ENCODE measurements at places on chromosomes 4 and X. TPM values are rescaled to one million over a fixed set of nuclear protein-coding genes. Genes with fewer than 3 reads are reported as not detected.
A peak's percentile ranks its signal among the peaks of the same experiment; 100 is the strongest.

The ZNF732 gene
- polyA plus RNA-seq = 1.3 TPM

The TMSB4X gene
- polyA plus RNA-seq = 2,440 TPM

The ARR3 gene
- polyA plus RNA-seq = not detected

The CTAG1B gene
- polyA plus RNA-seq = not detected

DNA sequence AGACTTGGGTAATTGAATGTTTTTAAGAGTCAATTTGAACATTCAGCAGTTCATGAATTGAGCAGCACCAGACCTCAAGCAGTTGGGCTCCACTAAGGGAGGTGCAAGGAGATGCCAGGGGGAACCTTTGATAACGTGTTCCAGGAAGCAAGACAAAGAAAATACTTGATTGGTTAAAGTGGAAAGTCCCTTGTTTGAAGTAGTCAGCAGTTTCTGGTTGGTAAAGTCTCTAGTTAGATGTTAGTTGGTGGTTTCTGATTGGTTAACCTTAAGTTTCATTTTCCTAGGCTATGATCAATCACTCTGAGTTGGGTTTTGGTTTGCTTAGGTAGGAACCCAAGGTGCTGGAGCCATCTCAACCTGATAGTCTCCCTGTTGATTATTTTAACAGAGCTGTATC is 4.0 kb downstream of the HERC6 start:
- no peak overlapping the region for H3K4me3 ChIP-seq
- H3K27ac ChIP-seq = no peak overlapping the region
- DNase-seq = no peak
- no peaks in the 10 kb centered on the region for H3K27me3 ChIP-seq

GRCh38 chrX:15465347-15465746 is 27.8 kb downstream of the PIR start:
- no peak for DNase-seq
- H3K4me3 ChIP-seq = no peak overlapping the region

- H3K4me1 ChIP-seq = no peaks in the 10 kb centered on the region
- H3K36me3 ChIP-seq = no peaks in the 10 kb centered on the region
- H3K4me3 ChIP-seq = no peak overlapping the region
- no peaks in the 10 kb centered on the region for H3K27me3 ChIP-seq
- no peak for DNase-seq
Measured at GRCh38 chr4:23476515-23477090, 413.2 kb downstream of the PPARGC1A start.

GRCh38 chr4:120699354-120699753 is 223.2 kb downstream of the PRDM5 start:
- no peak overlapping the region for H3K4me3 ChIP-seq
- no peak overlapping the region for H3K27ac ChIP-seq
- no peak for DNase-seq
- no peaks in the 10 kb centered on the region for H3K36me3 ChIP-seq
- H3K4me1 ChIP-seq = no peaks in the 10 kb centered on the region

GRCh38 chrX:153551135-153551534 is 33.7 kb downstream of the ATP2B3 start:
- no peak overlapping the region for H3K4me3 ChIP-seq
- H3K36me3 ChIP-seq = peaks cover 66% of the 10 kb centered on the region
- no peak overlapping the region for H3K27ac ChIP-seq
- no peak for DNase-seq
- H3K27me3 ChIP-seq = no peaks in the 10 kb centered on the region

- no peaks in the 10 kb centered on the region for H3K36me3 ChIP-seq
- DNase-seq = no peak
- H3K4me3 ChIP-seq = peak overlapping the region; percentile 76
- H3K27me3 ChIP-seq = no peaks in the 10 kb centered on the region
- H3K27ac ChIP-seq = peak overlapping the region; percentile 93
Measured at GRCh38 chr4:84967243-84967690, 777 bp upstream of the WDFY3 start.

DNA sequence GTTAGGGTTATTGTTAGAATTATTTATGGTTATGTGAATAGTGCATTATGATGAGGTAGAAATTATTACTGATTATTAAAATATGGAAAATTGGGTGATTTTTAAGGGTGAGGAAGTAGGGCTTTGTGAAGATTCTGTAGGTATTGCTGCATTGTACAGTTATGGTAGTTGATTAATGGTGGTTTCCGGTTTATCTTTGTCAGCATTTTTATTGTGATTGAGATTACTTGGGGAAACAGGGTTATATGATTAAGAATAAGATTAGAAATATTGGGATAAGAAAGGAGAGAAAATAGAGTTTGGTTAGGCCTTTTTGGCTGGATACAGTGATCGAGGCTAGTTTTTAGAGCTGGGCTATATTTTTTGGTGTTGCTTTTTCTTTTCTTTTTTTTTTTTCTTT is 8.6 kb upstream of the IGBP1 start:
- no peaks in the 10 kb centered on the region for H3K4me1 ChIP-seq
- no peaks in the 10 kb centered on the region for H3K36me3 ChIP-seq
- no peaks in the 10 kb centered on the region for H3K27me3 ChIP-seq

- H3K27me3 ChIP-seq = no peaks in the 10 kb centered on the region
- no peaks in the 10 kb centered on the region for H3K4me1 ChIP-seq
- DNase-seq = peak; percentile 41
Measured at GRCh38 chr4:62709618-62710252, 1509.6 kb downstream of the ADGRL3 start.

GRCh38 chrX:132957211-132958090 is 978 bp downstream of the HS6ST2 start:
- H3K4me1 ChIP-seq = peaks cover 20% of the 10 kb centered on the region
- H3K4me3 ChIP-seq = peak overlapping the region; percentile 56
- peak overlapping the region; percentile 47 for H3K27ac ChIP-seq
- peaks cover 9% of the 10 kb centered on the region for H3K27me3 ChIP-seq
- H3K36me3 ChIP-seq = no peaks in the 10 kb centered on the region

- H3K4me3 ChIP-seq = no peak overlapping the region
- no peak for DNase-seq
- H3K27ac ChIP-seq = no peak overlapping the region
- H3K4me1 ChIP-seq = no peaks in the 10 kb centered on the region
- H3K27me3 ChIP-seq = peaks cover 9% of the 10 kb centered on the region
- no peaks in the 10 kb centered on the region for H3K36me3 ChIP-seq
Measured at GRCh38 chrX:41313419-41313818, 20.5 kb upstream of the DDX3X start.

DNA sequence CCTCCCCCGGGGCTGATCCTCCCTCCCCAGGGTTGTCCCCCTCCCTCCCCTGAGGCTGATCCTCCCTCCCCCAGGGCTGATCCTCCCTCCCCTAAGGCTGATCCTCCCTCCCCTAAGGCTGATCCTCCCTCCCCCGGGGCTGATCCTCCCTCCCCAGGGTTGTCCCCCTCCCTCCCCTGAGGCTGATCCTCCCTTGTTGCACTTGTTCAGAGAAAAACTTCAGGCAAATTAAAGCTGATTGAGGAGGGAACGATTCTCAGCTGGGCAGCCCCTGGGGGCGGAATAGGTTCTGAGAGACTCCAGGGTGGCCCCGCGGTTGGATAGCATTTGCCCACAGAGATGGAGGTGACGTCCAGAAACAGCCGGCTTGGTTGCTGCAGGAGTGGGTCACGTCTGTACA is 110.7 kb upstream of the ADRA2C start:
- no peak for DNase-seq
- H3K27me3 ChIP-seq = no peaks in the 10 kb centered on the region
- H3K36me3 ChIP-seq = no peaks in the 10 kb centered on the region
- H3K4me1 ChIP-seq = peaks cover 69% of the 10 kb centered on the region
- H3K4me3 ChIP-seq = no peak overlapping the region

- peaks cover 25% of the 10 kb centered on the region for H3K4me1 ChIP-seq
- H3K27ac ChIP-seq = no peak overlapping the region
- no peak overlapping the region for H3K4me3 ChIP-seq
Measured at GRCh38 chrX:25004485-25005032, 11.2 kb downstream of the ARX start.

- H3K27ac ChIP-seq = no peak overlapping the region
- no peaks in the 10 kb centered on the region for H3K4me1 ChIP-seq
- no peaks in the 10 kb centered on the region for H3K36me3 ChIP-seq
- H3K27me3 ChIP-seq = no peaks in the 10 kb centered on the region
- no peak overlapping the region for H3K4me3 ChIP-seq
- DNase-seq = no peak
Measured at GRCh38 chr4:11543706-11544105, 115.0 kb upstream of the HS3ST1 start.

- no peak for DNase-seq
- H3K4me1 ChIP-seq = no peaks in the 10 kb centered on the region
- H3K4me3 ChIP-seq = no peak overlapping the region
Measured at GRCh38 chrX:31499109-31499508, 427.3 kb upstream of the FTHL17 start.

DNA sequence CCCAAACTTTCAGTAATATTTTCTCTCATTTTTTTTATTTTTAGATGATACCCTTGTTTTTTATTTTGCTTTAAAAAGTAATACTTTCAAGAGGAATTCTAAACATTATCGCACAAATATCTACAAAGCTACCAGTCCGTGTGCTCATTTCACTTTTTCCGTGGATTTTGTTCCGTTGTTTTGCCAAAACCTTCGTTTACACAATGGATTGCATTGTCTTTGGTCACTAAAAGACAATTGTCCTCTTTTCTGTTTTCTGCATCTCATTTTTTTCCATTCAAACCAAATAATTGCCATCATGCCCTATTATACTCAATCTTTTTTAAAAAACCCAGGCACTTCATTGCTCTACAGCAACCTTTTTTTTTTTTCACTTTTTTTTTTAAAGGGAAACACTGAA is 214.9 kb downstream of the CXXC4 start:
- no peaks in the 10 kb centered on the region for H3K27me3 ChIP-seq
- no peak overlapping the region for H3K4me3 ChIP-seq
- H3K4me1 ChIP-seq = no peaks in the 10 kb centered on the region
- no peak for DNase-seq

All from spinal cord (tissue), 10 donors.